Chondrocyte (in vitro differentiated cells): ENCODE measurements at places on chromosomes 2 and 18. TPM values are rescaled to one million over a fixed set of nuclear protein-coding genes. Genes with fewer than 3 reads are reported as not detected.
A peak's percentile ranks its signal among the peaks of the same experiment; 100 is the strongest.

GRCh38 chr2:233674314-233674713 lies 2.6 kb downstream of the UGT1A9 start:
- H3K27ac ChIP-seq, result no peak overlapping the region
- no peak overlapping the region for H3K4me3 ChIP-seq
- H3K36me3 ChIP-seq, result peaks cover 1% of the 10 kb centered on the region
- peaks cover 5% of the 10 kb centered on the region for H3K4me1 ChIP-seq
- no peak for DNase-seq

DNA sequence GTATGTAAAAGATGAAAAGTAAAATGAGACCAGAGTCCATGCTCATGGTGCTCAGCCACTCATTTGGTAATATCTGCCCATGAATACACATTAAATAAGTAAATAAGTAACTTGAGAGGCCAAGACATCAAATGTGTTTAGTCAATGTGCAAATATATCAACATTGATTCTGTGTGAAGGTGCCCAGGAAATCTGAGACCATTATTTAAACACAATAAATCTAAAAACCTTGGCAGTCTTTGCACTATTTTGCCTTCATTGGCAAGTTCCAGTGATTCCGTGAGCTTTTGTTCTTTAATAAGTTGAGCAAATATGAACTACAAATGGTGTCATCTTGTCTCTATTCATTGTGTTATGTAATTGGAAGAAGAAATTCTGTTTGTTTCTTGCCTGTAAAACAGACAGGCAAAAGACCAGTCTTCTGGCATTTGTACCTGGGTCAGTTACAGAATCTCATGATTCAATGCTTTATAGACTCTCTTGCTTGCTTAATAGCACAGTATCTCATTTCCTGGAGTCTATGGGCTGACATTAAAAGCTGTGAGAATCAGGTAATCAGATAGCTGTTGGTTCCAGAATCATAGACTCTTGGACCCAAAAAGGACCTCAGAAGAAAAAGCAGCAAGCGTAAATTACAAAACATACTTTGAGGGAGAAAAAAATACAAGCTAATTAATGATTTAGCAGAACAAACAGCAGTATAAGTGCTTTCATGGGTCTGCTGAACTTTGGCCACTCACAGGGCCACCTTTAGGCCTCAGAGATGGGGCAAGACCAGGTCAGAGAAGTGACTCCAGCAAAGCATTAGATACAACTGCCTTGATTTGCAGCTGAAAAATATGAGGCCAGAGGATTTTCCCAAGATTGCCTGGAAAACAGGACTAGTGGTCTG lies 20.0 kb upstream of the SERPINB3 start:
- no peak for DNase-seq
- H3K27ac ChIP-seq, result no peak overlapping the region
- no peaks in the 10 kb centered on the region for H3K36me3 ChIP-seq
- peaks cover 8% of the 10 kb centered on the region for H3K4me1 ChIP-seq
- no peak overlapping the region for H3K4me3 ChIP-seq

GRCh38 chr18:11994336-11994702 lies 13.0 kb downstream of the IMPA2 start:
- no peak for DNase-seq
- peak overlapping the region; percentile 65 for H3K27ac ChIP-seq
- H3K27me3 ChIP-seq, result no peaks in the 10 kb centered on the region
- H3K4me1 ChIP-seq, result peaks cover 22% of the 10 kb centered on the region
- H3K4me3 ChIP-seq, result no peak overlapping the region
- H3K36me3 ChIP-seq, result no peaks in the 10 kb centered on the region

Gene CCBE1
- total RNA-seq, result 0.38 to 1.8 TPM (median 0.72 TPM) in 3 replicates

GRCh38 chr2:121124330-121124729 lies 160.7 kb downstream of the TFCP2L1 start:
- no peak overlapping the region for H3K4me3 ChIP-seq
- DNase-seq, result no peak
- peaks cover 1% of the 10 kb centered on the region for H3K36me3 ChIP-seq
- H3K27me3 ChIP-seq, result peaks cover 62% of the 10 kb centered on the region

- H3K36me3 ChIP-seq, result peaks cover 2% of the 10 kb centered on the region
- no peaks in the 10 kb centered on the region for H3K27me3 ChIP-seq
- DNase-seq, result no peak
- no peak overlapping the region for H3K27ac ChIP-seq
Measured at GRCh38 chr18:33821503-33821902, 243.5 kb downstream of the ASXL3 start.

GRCh38 chr2:226794751-226795171 lies 4.9 kb downstream of the IRS1 start:
- no peak for DNase-seq
- peaks cover 5% of the 10 kb centered on the region for H3K36me3 ChIP-seq
- H3K27ac ChIP-seq, result peak overlapping the region; percentile 79
- peak overlapping the region; percentile 66 for H3K4me3 ChIP-seq
- H3K4me1 ChIP-seq, result peaks cover 64% of the 10 kb centered on the region

Gene MEIS1
- 1.1 to 18.5 TPM (median 16.9 TPM) in 3 replicates for total RNA-seq

- no peak overlapping the region for H3K4me3 ChIP-seq
- H3K27ac ChIP-seq, result no peak overlapping the region
- H3K27me3 ChIP-seq, result no peaks in the 10 kb centered on the region
Measured at GRCh38 chr18:21830532-21830931, 89.9 kb downstream of the MIB1 start.

- no peak overlapping the region for H3K4me3 ChIP-seq
- no peak overlapping the region for H3K27ac ChIP-seq
- H3K4me1 ChIP-seq, result peaks cover 4% of the 10 kb centered on the region
Measured at GRCh38 chr18:24370120-24370519, 27.5 kb downstream of the OSBPL1A start.

DNA sequence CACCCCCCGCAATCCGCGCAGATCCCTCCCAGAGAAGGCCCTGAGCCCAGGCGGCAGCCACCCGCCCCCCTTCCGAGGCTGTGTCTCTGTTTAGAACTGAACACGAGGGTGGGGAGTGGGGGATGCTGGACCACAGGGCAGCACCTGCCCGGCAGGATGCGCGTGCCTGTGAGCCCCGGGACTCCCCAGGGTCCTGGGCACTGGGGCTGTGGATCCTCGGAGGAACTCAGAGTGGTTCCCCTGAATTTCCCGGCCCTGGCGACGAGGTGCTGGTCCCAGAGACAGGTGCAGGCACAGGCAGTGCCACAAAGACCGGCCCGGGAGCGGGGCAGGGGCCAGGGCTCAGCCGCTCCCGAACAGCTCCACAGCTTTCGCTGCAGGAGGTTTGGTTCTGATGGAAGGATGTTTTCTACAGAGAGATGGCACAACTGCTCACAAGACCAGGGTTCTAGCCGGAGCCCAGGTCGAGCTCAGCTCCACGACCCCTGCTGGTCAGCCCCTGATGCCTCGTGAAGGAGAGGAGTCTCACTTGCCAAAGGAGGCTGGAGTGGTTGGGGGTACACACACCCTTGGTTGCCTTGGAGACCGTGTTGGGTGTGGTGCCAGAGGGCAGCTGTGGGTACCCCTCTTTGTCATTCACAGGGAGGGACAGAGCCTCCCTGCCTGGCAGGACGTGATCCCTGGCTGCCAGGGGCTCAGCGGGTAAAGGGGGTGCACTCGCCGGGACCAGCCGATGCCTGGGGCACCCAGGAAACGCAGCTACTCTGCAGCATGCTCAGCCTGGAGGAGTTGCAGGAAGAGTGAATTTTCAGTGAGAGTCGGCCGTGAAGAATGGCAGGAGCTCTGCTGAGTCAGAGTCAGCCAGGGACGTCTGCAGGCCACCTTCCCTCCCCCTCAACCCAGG lies 4.4 kb upstream of the NEU4 start:
- H3K4me3 ChIP-seq, result peak overlapping the region; percentile 58
- no peaks in the 10 kb centered on the region for H3K27me3 ChIP-seq
- no peaks in the 10 kb centered on the region for H3K36me3 ChIP-seq
- H3K27ac ChIP-seq, result peak overlapping the region; percentile 8
- DNase-seq, result peak; percentile 84
- H3K4me1 ChIP-seq, result peaks cover 9% of the 10 kb centered on the region

GRCh38 chr2:178246696-178247095 lies 52.4 kb downstream of the OSBPL6 start:
- peaks cover 17% of the 10 kb centered on the region for H3K4me1 ChIP-seq
- H3K27ac ChIP-seq, result no peak overlapping the region
- no peak for DNase-seq
- no peak overlapping the region for H3K4me3 ChIP-seq
- no peaks in the 10 kb centered on the region for H3K36me3 ChIP-seq

DNA sequence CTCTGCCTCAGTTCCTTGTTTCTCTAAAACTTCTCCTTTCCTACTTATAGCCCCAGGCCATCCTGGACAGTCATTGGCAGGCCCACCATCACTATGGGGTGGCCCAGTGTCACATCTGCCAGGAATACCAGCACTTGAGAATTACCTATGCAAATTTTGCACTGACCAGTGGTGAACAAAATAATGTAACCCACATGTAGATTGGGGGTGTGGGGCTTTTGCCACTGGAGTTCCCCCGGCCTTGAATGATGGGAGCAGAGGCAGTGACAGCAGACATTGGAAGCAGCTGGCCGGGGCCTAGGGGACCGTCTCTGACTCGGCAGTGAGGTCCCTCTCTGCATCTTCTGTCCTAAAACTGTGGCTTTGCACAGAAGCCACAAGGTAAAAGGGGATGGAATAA lies 24.9 kb upstream of the DNMT3A start:
- H3K27me3 ChIP-seq, result no peaks in the 10 kb centered on the region
- DNase-seq, result peak; percentile 46
- H3K4me1 ChIP-seq, result peaks cover 10% of the 10 kb centered on the region
- H3K4me3 ChIP-seq, result no peak overlapping the region
- no peak overlapping the region for H3K27ac ChIP-seq
- H3K36me3 ChIP-seq, result no peaks in the 10 kb centered on the region

DNA sequence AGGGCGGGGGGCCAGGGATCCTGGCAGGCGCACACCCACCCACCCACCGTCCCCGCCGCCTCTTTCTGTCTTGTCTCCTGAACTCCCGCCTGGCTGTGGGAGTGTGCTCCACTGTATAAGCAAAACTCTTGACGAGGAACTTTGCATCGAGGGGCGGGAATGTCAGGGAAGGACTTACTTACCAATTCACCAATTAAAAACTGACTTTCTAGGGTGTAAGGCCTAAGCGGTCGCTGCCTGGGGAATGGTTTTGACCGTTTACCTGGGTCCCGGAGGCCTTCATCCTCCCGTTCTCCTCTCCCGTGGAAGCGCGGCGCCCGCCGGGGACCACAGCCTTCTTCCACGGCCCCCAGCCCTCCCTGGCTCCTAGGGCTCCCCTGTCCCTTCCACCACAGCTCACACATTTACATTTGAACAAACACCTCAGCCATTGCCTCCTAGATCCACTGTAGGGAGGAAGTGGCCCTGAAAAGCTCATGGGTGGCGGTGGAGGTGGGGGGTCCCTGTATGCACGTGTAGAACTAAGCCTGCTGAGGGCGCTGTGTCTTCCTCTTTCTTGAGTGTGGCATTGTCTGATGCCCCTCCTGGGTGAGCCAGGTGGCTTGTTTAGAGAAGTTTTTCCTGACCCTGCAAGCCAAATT lies 8.9 kb downstream of the ASIC4 start:
- no peak overlapping the region for H3K4me3 ChIP-seq
- H3K27ac ChIP-seq, result no peak overlapping the region
- H3K4me1 ChIP-seq, result peaks cover 15% of the 10 kb centered on the region
- H3K36me3 ChIP-seq, result no peaks in the 10 kb centered on the region

DNA sequence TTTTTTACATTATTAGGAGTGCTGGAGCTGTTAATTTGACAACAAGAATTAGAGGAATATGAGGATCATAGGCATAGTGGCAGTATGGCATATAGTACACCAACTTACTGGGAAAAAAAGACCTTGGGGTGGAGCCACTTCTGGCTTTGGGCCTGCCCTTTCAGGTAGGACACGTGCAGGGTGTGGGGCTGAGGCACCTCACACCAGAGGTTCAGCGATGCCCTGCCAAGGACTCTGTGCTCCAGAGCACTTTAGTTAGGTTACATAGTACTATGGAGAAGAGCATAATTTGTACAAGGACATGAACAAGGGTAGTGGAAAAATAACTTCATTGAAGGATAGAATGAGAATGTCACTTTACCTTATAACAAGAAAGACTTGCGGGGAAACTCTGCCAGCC lies 77.1 kb upstream of the CD302 start:
- no peak for DNase-seq
- no peak overlapping the region for H3K4me3 ChIP-seq
- no peak overlapping the region for H3K27ac ChIP-seq
- H3K4me1 ChIP-seq, result peaks cover 15% of the 10 kb centered on the region
- no peaks in the 10 kb centered on the region for H3K36me3 ChIP-seq

Gene ABCG8
- not detected in 3 replicates for total RNA-seq

DNA sequence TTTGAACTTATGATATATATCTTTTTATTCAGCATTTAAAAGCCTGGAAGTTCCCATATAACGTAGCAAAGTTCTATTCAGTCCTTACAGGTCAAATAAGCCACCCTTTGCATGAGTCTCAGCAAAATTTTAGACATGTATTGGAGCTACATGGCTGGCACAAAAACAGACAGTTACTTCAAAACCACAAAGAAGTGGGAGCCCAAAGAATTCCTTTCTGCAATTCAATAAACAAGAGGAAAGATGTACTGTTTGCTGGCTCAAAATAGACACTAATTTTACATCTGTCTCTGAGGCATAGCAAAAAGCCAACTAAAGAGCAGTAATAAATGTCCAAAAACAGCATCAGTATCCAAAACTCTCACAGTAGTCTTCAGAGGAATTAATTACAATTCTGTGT lies 87.0 kb downstream of the ZEB2 start:
- H3K4me3 ChIP-seq, result no peak overlapping the region
- no peak overlapping the region for H3K27ac ChIP-seq
- peaks cover 33% of the 10 kb centered on the region for H3K4me1 ChIP-seq
- H3K36me3 ChIP-seq, result peaks cover 8% of the 10 kb centered on the region
- H3K27me3 ChIP-seq, result no peaks in the 10 kb centered on the region

Gene NPAS2
- total RNA-seq, result 21.7 to 25.6 TPM (median 24.0 TPM) in 3 replicates

GRCh38 chr18:44958455-44958854 lies 277.8 kb downstream of the SETBP1 start:
- no peak overlapping the region for H3K4me3 ChIP-seq
- peaks cover 13% of the 10 kb centered on the region for H3K36me3 ChIP-seq
- H3K4me1 ChIP-seq, result peaks cover 26% of the 10 kb centered on the region
- H3K27me3 ChIP-seq, result no peaks in the 10 kb centered on the region
- DNase-seq, result no peak

Gene ASB18
- total RNA-seq, result not detected in 3 replicates

- no peaks in the 10 kb centered on the region for H3K36me3 ChIP-seq
- no peak overlapping the region for H3K27ac ChIP-seq
- H3K4me3 ChIP-seq, result no peak overlapping the region
- DNase-seq, result no peak
- no peaks in the 10 kb centered on the region for H3K27me3 ChIP-seq
Measured at GRCh38 chr2:116879650-116880160, 934.8 kb upstream of the DDX18 start.

DNA sequence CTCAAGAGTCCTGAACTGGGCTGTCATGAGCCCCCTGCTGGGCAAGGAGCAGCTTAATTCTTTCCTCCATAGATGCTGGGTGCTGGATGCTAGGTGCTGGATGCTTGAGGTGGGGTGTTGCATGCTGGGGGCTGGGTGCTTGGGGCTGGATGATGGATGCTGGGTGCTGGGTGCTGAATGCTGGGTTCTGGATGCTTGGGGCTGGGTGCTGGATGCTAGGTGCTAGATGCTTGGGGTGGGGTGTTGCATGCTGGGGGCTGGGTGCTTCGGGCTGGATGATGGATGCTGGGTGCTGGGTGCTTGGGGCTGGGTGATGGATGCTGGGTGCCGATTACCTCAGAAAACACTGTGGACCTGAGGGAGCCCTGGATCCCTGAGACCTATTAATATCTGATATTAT lies 837.7 kb downstream of the GALR1 start:
- H3K27ac ChIP-seq, result no peak overlapping the region
- H3K4me3 ChIP-seq, result no peak overlapping the region
- no peaks in the 10 kb centered on the region for H3K36me3 ChIP-seq
- no peak for DNase-seq
- no peaks in the 10 kb centered on the region for H3K4me1 ChIP-seq
